Activated T-helper 2 cell treated with anti-CD3 and anti-CD28 coated beads, Interferon-gamma antibody, Interleukin-2, Interleukin-4, amounts not matched to agents 10 μg/mL and 5 μg/mL and 100 μg/mL, durations not matched to agents 14 hours and 24 hours and 36 hours (primary cell): ENCODE measurements at places on chromosomes 1 and 21. TPM values are rescaled to one million over a fixed set of nuclear protein-coding genes. Genes with fewer than 3 reads are reported as not detected.

The ACTL8 gene
- total RNA-seq, result not detected in 2 replicates

The POGK gene
- 46.6 and 49.7 TPM in 2 replicates for total RNA-seq

The MIS18A gene
- total RNA-seq, result 25.0 and 26.3 TPM in 2 replicates

The NLRP3 gene
- total RNA-seq, result 0.09 and 0.30 TPM in 2 replicates

The KIF2C gene
- 82.7 and 83.5 TPM in 2 replicates for total RNA-seq

GRCh38 chr1:180301135-180301742 is 71.2 kb downstream of the LHX4 start:
- no peak for DNase-seq

GRCh38 chr1:234608911-234609690 is 877 bp downstream of the IRF2BP2 start:
- peak; percentile 63 for DNase-seq

DNA sequence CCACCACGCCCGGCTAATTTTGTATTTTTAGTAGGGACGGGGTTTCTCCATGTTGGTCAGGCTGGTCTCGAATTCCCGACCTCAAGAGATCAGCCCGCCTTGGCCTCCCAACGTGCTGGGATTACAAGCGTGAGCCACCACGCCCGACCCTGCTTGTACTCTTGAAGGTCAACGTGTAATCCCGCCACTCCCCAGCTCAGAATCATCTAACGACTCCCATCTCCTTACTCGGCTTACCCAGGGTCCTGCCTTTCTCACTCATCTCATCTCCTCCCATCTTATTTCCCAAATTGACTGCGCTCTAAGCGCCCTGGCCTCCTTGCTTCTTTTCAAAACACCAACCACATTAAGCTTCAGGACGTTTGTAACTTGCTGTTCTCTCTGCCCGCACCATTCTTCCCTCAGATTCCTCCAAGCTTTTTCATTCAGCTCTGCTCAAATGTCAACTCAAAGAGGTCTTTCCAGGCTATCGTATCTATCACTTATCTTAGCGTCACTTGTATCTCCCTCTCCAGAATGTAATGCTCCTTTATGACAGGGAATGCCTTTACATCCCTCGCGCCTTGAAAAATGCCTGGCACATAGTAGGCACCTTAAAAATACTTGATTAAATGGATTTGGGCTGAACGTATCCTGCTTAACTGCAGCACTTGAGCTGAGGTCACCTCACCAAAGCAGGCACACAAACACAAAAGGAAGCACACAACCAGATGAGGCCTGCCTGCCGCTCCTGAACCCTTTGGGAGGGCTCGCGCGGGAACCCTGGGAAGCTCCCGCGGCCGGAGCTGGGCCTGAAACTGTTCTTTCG is 1.4 kb upstream of the USP1 start:
- DNase-seq, result no peak

DNA sequence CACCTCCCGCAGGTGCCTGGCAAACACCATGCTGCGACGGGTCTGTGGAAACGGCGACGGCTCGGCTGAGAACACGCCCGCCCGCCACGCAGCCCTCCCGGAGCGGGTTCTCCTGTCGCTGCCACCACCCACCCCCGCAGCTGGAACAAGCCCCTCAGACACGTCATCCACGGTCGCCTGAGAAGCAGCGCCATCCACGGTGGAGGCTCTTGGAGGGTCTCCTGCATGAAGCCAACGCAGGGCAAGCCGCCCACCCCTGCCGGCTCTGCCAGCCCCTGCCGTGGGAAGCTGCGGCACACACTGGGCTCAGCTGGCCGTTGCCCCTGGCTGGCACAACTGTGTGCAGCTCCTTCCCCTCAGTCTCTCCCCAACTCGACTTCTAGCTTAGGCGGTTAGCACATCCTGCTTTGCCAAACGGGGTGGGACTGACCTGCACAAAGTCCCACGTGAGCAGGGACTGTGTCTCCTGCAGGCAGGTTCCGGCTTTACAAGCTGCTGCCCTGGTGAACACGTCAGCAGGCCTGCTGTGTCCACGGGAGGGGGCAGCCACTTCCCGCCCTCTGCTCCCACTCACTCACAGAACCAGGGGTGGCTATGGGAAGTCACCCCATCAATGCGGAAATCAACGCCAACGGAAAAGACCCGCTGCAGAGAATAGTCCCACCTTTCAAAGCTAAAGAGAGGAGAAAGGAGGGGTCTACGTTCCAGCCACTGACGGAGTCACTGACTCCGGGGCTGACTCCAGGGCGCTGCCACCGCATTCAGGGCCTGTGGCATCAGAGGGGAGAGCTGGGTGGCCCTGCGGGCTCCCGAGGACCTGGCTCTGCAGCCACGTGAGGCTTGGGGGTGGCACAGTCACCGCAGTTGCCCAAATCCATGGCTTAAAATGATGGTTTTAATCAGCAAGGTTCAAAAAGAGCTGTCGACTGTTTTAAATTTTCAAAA is 10.3 kb downstream of the POFUT2 start:
- DNase-seq, result no peak
